ENCODE measurements at places on chromosomes 7 and 10.

DNA sequence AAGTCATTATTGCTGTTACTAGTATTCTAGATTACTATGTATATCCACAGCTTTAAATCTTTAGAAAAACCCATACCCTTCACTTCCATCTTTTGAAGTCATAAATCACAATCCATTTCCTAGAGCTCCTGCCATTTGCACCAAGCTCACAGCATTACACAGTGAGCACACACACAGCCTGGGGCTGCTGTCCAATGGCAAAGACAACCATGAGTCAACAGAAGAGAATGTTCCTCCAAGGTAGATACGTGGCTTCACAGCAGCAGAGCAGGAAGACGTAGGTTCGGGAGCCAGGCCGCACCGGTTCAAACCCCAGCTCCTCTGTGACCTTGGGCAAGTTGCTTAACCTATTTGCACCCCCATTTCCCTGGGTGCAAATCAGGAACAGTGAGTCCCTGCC, 234.6 kb downstream of the DIP2C start:
- DNase-seq, result no peak

DNA sequence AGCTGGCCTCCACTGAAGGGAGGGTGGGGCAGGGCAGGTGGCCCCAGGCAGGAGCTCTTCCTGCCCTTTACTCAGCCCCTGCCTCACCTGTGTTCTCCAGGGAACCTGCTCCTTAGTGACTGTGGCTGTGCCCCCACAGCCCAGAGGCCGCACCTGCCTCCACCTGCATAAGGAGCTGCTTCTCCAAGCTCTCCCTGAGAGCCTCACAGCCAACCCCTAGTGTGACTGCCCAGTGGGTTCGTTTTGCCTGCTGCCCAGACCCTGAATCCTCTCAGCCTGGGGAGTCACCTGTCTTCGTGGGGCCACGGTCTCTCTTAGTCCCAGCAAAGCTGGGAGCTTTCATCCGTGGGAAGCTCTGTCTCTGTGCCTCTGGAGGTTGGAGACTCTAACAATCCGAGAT, 94.4 kb downstream of the GLRX3 start:
- DNase-seq, result no peak

- DNase-seq, result no peak
Observed at GRCh38 chr10:113450046-113450804, 102.6 kb upstream of the HABP2 start.

DNA sequence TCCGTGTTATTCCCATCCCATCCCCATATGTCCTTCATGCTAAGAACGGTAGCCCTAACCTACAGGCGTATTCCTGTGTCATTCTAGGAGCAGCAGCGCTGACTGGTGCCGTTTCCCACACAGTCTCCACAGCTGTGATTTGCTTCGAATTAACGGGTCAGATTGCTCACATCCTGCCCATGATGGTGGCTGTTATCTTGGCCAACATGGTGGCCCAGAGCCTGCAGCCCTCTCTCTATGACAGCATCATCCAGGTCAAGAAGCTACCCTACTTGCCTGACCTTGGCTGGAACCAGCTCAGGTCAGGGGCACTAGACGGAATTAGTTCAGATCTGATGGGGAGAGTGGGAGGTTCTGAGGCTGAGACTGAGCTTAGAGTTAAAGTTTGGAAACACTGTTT, 20.7 kb downstream of the FAM131B start:
- no peak for DNase-seq

- DNase-seq, result no peak
Observed at GRCh38 chr7:68977385-68978055, 620.8 kb upstream of the AUTS2 start.

GRCh38 chr10:28942012-28942411, 264.7 kb downstream of the BAMBI start:
- DNase-seq, result no peak

GRCh38 chr7:2156756-2157472, 75.8 kb downstream of the MAD1L1 start:
- DNase-seq, result no peak

GRCh38 chr7:100895956-100896731, 456 bp upstream of the ACHE start:
- DNase-seq, result no peak

DNA sequence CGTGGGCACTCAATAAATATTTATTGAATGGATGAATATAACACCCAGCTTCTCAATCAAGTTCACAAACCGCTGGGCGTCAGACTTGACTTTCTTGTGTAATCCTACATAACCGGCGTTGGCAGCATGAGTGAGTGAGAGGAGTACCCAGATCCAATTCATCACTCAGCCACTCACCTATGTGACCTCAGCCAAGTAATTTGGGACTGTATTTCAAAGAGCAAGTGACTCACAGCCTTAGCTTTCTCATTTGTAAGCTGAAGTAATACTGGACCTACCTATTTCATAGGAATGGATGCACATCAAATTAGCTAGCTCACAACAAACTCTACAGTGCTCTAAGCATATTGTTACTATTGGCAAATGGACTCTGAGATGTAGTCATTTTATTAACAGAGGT, 53.8 kb upstream of the FAM204A start:
- DNase-seq, result no peak

- DNase-seq, result peak; percentile 32
Observed at GRCh38 chr7:105014693-105015389, 836 bp downstream of the KMT2E start.

- no peak for DNase-seq
Observed at GRCh38 chr10:17062493-17062892, 67.1 kb downstream of the CUBN start.

DNA sequence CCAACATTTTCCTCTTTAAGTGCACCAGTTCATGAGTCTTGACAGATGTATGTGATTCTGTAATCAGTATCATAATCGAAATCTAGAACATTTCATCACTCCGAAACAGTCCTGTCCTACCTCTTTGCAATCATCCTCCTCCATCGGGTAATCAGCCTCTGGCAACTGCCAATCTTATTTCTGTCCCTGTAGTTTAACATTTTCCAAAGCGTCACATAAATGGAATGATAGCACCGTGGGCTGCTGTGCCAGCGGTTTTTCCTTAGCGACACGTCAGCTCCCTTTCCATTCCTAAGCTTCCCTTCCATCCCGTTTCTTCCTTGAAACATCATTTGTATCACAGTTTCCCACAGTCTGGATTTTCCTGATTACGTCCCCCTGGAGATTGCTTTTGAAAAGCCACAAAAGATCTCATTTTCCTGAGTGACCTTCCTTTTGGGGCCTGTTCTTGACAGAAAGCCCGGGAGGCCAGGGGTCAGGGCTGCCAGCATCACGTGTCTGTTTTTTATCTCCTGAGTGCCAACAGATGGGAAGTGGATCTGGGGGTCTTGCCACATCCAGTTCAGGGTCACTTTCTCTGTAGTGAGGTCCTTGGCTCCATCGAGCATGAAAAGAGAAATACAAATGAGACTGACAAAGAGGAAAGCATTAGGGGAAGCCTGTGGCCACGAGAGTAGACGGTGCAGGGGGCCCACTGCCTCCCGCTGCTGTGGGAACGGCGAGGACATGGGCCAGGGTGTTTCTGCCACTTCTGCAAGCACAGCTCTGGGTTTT, 31.6 kb downstream of the TMEM120A start:
- no peak for DNase-seq

DNA sequence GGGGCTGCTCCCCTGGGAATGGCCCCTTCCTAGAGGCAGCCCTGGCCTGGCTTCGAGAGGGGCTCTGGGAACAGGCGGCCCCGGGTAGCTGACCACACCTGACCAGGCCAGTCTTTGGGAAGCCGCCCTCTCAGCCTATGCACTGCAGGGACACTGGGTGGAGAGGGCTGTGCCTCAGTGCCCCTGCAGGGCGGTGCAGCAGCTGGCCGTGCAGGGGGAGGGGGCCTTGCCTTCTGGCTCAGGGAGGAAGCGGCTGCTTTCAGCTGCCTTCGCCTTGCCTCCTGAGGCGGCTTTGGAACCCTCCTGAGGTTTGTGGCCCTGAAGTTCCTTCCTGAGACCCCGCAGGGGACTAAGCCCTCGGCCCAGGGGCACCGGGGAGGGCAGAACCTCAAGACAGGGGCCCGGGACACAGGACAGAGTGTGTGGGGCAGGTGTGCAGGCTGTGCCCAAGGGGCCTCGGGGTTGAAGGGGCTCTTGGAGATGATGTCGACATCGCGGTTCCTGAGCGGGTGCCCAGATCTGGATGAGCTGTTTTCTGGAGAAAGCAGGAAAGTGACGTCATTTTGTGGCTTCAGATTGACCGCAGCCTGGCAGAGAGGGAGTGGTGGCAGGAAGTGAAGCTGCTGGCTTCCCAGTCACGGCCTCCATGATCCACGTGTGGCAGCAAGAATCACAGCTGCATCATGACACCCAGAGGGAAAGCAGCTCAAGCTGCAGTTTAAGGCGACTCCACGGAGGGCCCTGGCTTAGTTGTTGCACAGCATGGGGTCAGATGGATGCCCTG, 17.7 kb downstream of the ADAM8 start:
- DNase-seq, result no peak

- DNase-seq, result no peak
Observed at GRCh38 chr7:146864644-146865043, 748.0 kb downstream of the CNTNAP2 start.

DNA sequence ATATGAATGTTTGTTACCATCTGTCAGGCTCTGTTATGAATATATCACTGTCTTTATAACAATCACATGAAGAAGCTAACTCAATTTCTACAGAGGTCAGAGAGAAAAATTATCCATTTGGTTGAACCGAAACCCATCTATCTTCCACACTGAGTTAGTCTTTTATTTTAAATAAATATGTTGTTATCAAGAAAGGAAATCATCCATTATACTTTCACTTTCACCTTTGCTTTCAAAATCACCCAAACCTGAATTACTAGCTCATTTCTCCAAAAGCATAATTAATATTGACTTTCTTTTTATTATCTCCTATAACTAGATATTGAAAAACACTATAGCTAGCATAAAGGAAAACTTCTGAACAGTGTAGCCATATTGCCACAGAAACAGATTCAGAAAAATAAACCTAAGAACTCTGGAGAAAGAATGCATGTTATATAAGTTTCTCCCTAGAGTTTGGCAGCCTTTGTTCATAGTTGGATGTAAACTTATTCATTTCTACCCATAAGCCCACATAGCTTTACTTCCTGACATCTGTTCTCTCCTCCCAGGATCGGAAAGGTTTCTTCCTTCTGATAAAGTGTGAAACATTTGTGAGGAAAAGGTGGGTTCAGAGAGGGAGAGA, 66.0 kb downstream of the NPSR1 start:
- DNase-seq, result no peak

- peak; percentile 37 for DNase-seq
Observed at GRCh38 chr7:151992375-151992774, 33.1 kb upstream of the GALNT11 start.

DNA sequence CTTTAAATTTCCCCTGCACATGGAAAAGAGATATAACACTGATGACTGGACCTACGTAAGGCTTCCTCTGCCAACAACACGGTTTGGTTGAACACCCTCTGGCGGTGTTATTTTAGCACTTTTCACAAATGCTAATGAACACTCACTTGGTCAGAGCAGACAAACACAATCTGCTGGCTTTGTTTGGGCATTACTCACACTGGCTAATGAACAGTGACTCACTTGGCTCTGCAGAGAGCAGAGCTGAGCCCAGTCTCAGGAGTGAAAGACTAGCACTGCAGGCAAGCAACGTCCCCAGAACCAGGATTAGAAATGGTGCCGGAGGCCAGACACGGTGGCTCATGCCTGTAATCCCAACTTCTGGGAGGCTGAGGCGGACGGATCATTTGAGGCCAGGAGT, 430.8 kb downstream of the PLXNA4 start:
- peak; percentile 67 for DNase-seq

DNA sequence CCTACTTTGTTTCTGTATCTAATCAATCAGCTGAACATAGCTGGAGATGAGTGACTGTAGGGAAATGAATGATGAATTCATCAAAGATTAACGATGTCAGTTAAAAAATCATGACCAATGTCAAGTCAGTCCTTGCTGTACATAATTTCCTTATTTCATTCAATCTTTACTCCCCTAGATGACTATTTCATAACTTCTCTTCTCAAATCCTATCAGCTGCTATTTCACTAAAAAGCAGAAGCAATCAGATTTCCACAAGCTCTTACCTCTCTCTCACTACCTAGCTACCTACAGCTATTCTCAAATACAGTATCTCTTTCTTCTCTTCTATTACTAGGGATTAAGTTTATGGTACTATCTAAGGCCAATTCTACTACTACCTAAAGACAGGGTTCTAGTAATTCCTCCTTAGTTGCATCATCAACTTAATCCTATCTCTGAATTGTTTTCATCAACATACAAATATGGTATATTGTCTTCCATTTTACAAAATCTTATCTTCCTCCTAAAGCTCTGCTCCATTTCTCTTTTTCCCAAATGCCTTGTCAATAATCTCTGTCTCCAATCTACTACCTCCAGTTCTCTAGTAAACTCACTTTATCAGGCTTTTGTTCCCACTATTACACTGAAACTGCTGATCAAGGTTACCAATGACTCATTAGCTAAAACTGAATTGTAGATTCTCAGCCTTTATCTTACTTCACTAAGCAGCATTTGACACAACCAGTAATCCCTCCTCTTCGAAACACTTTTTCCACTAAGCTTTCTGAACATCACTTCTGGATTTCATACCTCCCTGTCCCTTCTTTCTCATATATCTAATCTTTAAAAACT, 28.4 kb downstream of the JMJD1C start:
- DNase-seq, result no peak

- DNase-seq, result no peak
Observed at GRCh38 chr10:117536072-117536865, 6.3 kb upstream of the EMX2 start.

- no peak for DNase-seq
Observed at GRCh38 chr7:23018750-23019149, 4.8 kb upstream of the HYCC1 start.

DNA sequence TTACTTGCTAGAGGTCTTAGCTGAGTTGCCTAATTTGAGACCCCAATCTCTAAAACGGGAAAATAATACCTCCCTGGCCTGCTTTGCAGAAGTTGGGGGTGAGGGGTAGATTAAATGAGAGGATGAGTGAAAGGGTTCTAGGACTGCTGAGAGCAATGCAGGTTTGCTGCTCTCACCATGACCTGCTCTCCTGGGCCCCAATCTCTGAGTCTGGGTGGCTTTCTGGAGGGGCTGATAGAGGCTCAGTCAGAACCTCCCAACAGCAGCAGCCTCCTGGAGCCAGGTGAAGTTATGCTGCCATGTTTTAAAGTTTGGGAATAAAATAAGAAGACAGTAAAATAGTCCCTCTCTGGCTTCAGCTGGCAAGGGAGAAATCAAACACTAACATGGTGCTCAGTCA, 7.3 kb downstream of the UROS start:
- no peak for DNase-seq

DNA sequence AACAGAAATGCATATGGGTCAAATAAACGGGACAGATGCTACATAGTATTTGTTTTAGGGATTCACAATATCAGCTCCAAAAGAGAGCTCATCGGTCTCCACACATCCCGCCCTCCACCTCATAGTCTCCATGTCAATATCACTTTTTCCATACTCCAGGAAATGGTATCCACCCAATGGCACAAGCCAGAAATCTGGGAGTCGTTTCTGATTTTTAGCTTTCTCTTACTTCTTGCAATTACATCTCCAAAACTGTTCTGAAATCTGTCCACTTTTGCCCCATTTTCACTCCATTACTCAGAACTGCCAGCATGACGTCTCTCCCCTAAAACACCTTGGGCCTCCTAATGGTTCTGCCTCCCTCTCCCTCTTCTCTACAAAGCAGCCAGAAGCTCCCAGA, 47.4 kb upstream of the EZH2 start:
- no peak for DNase-seq

Data from amygdala (tissue), 56 donors.